ENCODE measurements at places on chromosomes 3 and 15.

DNA sequence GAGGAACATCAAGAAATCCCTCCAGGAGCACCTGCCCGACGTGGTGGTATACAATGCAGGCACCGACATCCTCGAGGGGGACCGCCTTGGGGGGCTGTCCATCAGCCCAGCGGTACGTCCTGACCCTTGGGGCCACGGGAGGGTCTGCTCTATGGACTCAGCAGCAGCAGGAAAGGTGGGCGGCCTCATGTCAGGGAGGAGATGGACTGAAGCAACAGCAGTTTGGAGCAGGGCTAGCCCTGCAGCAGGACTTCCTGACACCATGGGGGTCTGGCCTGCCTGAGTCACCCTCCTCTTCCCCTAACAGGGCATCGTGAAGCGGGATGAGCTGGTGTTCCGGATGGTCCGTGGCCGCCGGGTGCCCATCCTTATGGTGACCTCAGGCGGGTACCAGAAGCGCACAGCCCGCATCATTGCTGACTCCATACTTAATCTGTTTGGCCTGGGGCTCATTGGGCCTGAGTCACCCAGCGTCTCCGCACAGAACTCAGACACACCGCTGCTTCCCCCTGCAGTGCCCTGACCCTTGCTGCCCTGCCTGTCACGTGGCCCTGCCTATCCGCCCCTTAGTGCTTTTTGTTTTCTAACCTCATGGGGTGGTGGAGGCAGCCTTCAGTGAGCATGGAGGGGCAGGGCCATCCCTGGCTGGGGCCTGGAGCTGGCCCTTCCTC lies 24.2 kb downstream of the HDAC11 start:
- no peak for DNase-seq

- no peak for DNase-seq
Observed at GRCh38 chr3:117266806-117267205, 557.2 kb downstream of the TUSC7 start.

DNA sequence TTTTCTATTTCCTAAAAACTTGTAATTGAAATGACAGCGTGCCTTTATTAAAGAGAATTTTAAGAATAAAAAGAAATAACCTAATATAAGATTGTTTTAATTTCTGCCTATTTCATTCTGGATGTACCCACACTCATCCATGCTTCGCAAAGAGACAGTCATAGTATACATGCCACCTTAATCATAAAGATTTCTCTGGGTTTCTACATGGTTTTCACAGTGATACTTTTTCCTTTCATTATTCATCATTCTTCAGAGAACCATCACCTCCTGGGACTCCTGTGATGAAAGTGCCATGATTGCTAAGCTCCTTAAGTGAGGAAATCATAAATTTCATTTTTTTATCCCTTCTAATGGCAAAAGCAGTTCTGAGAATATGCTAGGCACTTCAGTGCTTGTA lies 4.3 kb upstream of the CCR8 start:
- no peak for DNase-seq

DNA sequence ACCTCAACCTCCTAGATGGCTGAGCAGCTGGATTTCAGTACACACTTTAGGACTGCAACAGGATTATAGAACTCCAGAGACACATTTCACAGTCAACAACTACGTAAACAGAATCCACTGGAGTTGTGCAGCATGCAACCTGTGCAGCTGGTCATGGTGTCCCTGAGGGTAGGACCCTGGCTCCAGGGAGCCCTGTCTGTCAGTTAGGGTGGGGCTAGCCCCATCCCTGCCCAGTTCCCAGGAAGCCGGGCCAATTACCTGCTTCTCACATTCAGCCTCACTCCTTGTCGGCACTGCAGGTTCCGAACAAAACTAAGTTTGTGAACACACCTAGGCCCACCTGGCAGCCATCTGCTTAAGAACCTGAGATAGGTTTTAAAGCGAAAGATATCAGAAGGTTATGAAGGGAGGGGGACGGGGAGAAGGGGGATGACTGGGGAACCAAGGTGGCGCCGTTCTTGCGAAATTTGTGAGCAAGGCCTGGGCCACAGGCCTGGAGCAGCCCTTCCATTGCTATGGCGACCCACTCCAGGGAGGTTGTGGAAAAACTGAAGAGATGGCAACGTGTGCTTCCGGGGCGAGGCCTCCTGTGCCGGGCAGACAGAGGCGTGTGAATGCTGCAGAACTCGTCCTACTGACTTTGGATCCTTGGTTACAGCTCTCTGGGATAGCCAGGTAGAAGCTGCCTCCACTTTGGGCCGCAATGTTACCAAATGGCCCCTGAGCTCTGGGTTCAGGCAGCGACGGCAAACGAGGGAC lies 25.3 kb downstream of the ACSBG1 start:
- DNase-seq: no peak

DNA sequence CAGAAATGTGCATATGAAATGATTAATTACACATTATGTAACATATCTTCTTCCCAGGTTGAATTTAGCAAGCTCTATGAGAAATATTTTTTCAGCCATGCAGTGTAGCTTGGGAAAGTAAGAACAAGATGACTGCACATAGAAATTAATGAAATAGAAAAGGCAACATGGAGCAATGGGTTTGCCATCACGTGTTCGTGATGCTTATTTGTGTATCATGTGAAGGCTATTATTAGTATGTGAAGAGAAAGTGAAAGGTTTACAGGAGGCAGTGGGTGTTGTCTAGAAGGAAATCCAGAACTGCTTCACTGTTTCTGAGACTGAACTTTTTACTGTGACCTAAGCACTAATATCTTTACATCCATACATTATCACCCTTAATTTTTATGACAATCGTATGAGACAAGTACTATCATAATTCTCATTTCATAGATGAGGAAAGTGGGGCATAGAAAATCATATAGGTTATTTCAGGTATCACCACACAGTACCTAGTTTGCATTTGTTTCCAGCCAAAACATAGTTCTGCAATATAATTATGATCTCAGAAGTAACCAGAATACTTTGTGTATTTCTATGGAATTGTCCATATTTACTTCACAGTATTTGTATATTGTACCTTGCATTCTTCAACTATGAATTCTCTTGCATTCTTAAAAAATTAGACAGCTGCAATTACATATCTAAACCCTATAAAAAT lies 14.9 kb downstream of the SERPINI1 start:
- no peak for DNase-seq
